GM13977 (cell line): ENCODE measurements at places on chromosomes 6 and 20.
A peak's percentile ranks its signal among the peaks of the same experiment; 100 is the strongest.

GRCh38 chr6:48977573-48977972 is 485.5 kb downstream of the MMUT start:
- no peak for DNase-seq

DNA sequence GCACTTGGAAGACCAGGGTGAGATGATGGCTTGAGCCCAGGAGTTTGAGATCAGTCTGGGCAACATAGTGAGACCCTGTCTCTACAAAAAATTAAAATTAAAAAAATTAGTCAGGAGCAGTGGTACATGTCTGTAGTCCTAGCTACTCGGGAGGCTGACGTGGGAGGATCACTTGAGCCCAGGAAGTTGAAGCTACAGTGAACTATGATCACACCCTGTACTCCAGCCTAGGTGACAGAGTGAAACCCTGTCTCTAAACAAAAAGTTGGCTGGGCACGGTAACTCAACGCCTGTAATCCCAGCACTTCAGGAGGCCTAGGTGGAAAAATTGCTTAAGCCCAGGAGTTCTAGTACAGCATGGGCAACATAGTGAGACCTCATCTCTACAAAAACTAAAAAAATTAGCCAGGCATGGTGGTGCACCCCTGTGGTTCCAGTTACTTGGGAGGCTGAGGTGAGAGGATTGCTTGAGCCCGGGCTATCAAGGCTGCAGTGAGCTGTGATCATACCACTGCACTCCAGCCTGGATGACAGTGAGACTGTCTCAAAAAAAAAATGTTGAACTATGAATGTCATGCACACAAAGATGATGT is 60.8 kb upstream of the MYL9 start:
- no peak for DNase-seq

- no peak for DNase-seq
Observed at GRCh38 chr6:106728296-106728870, 99.0 kb downstream of the QRSL1 start.

DNA sequence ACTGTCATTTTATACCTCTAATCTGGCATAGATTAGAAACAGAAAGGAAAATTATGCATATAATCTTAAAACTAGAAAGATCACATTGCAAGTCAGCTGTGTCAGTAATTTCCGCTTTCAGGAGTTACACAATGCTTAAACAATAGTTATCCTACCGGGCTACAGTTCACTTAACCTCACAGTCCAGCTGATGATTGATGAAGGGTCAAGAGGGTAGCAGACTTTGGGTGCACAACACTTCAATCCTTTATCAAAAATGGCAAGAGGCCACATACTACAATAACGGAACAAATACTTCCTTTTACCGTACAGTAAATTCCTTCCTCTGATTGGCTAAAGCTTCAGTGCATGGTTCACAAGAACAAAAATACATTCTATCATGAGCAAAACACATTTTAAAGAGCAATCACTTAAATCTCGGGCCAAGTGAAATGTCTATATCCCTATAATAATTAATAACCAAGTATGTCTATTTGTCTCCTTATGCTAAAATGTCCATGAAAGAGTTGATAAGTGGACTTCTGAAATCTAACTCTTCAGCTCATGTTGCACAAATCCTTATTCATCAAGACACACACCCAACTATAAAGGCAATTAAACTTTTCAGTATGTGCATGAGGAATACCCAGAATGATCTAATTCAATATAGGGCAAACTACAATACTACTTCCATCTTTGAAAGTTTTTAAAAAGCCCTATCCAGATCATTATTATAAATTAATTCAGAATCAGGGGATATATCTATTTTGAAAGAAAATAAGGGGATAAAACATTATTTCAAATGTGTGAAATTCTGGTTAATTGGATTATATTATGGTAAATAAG is 76.8 kb downstream of the HIVEP2 start:
- DNase-seq, result no peak

- no peak for DNase-seq
Observed at GRCh38 chr20:33532753-33533459, 43.0 kb downstream of the CBFA2T2 start.

GRCh38 chr20:16368645-16369292 is 204.5 kb downstream of the KIF16B start:
- DNase-seq, result no peak

- DNase-seq, result no peak
Observed at GRCh38 chr6:25006565-25007001, 70.8 kb upstream of the RIPOR2 start.

- DNase-seq, result no peak
Observed at GRCh38 chr20:54048481-54048880, 21.9 kb downstream of the BCAS1 start.

GRCh38 chr6:148620579-148621298 is 126.1 kb upstream of the UST start:
- DNase-seq, result peak; percentile 24

DNA sequence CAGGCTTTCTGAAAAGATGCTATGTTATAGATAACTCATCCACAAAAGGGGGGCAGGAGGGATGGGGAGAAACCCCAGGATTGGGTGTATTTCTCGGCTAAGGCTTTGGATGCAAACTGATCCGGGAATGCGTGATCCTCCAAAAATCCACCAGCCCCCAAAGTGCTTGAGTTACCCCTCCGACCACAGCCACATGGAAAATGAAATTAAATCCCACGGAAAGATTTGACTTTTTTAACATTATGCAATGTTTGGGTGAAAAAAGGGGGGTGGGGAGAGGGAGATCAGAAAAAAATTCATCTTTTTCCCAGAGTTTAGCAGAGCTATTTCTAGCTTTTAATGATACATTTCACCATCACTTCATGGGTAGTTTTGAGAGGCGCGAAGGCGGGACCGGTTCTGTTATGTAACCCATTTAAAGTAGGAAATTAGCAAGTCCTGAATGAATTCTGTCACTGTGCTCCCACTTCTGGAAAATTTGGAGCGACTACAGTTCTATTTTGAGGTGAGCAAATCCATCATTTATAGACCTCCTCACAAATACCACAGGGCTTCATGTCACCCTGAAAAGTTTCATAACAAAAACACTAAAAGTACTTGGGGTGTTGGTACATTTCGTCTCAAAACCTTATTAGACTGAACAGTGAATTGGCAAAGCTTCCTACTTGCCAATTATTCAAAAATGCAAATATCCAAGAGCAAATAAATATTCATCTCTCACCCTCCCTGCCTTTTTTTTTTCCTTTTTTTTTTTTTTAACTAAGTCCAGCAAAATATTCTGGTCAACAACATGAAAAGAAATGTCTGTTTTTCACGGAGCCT is 51.9 kb upstream of the NFATC2 start:
- DNase-seq, result no peak

DNA sequence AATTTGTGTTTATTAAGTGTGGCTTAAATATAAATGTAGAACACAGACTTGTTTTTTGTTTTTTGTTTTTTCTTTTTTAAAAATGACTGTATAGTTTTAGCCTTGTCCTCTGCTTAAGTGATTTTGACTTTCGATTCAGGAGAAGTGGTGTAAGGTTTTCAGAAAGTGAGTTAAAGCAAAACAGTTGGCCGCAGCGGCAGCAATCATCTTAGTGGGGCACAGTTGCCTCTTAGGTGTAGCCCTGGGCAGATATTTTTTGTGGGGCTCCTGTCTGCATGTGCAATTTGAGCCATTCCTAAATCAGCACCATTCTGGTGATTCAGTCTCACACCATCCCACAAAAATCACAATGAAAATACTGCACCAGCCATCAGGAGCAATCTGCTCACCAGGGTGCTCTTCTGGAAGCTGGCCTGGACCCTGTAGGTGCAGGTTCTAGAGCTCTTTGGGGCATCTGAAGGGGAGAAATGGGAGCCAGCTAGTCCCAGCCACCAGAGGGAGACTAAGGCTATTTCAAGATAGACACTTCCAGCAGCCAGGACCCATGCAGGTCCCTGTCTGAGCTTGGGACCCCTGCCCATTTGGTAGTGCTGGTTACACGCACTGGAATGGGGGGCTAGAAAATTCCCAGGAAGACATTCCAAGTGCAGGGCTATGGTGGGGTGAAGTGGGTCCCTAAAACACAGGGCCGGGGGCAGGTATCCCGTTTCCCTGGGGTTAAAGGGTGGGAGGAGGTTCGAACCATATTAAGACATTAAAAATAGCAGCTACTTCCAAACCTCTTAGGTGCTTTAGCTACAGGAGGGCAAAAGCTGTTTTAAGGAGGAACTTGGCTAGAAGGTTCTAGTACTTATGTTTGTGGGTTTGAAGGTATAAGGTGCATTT is 156.6 kb downstream of the NFATC2 start:
- DNase-seq, result peak; percentile 38

DNA sequence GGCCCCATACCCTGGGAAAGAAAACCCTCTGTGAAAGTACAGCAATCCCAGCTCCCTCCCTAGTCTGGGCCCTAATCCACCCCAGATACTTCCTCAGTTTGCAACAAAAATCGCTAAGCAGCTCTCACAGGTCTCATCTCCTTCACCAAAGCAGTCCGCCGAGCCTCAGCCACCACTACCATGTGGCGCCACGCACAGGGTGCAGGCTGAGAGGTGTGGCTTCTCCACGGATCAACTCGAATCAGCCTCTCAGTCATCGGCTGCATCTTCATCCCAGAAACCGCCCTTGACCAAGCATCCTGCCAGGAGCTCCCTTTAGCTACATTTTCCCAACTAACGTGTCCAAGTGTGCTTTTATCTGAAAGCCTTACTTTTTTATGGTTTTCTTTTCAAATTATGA is 50.7 kb downstream of the ANKRD60 start:
- no peak for DNase-seq

DNA sequence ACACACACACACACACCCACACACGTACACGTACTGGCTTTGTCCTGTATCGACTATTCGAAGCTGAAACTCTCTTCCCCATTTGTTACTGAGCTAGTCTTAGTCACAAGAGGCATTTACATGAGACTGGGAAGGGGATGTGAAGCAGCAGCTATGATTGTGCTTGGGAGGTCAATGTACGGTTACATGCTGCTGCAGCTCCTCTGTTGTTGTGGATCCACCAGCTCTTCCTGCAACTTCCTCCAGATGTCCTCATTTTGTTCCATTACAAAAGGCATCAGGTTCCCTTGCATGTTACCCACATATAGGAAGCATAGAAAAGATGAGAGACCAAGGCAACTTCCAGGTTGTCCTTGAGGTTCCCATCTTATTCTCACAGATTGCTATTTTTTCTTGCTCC is 612.4 kb upstream of the IMPG1 start:
- DNase-seq, result no peak

- DNase-seq, result peak; percentile 83
Observed at GRCh38 chr6:157667211-157668008, 155.6 kb upstream of the SNX9 start.
